ENCODE measurements at places on chromosomes 13 and 19. TPM values are rescaled to one million over a fixed set of nuclear protein-coding genes. Genes with fewer than 3 reads are reported as not detected.

- no peak overlapping the region for H3K4me3 ChIP-seq
- DNase-seq, result no peak
- H3K27ac ChIP-seq, result no peak overlapping the region
- H3K36me3 ChIP-seq, result peaks cover 3% of the 10 kb centered on the region
- no peaks in the 10 kb centered on the region for H3K27me3 ChIP-seq
Observed at GRCh38 chr13:28707629-28708427, 10.9 kb downstream of the SLC46A3 start.

DNA sequence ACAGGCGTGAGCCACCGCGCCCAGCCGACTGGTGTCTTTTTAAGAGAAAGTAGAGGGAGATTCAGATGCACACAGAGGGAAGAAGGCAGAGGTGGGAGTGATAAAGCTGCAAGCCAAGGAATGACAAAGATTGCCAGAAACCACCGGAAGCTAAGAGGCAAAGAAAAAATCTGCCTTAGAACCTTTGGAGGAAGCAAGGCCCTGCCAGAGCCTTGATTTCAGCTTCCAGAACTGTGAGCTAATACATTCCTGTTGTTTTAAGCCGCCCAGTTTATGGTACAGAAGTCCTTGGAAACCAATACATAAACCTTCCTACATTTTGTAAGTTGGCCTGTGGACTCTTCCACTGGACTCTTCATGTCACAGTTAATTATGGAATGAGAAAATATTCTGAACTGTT is 71.7 kb upstream of the SOX21 start:
- no peaks in the 10 kb centered on the region for H3K4me1 ChIP-seq
- DNase-seq, result no peak
- no peaks in the 10 kb centered on the region for H3K27me3 ChIP-seq
- no peak overlapping the region for H3K27ac ChIP-seq
- no peak overlapping the region for H3K4me3 ChIP-seq

DNA sequence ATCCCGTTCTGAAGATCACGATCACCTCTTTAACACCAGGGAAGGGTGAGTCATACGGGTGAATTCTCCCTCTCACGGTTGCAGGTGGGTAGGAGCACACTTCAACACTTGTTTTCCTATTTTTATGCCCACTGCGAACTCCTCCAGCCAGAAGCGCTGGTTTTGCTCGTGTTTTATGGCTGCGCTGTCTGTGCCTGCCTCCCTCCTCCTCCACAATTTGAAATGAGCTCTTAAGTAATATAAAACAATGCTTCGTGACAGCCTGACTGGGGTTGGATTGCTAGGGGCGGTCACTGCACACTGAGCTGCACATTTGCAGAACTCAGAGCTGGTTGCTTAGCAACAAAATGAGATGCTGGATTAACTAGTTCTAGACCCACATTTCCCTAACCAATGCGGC is 12.9 kb downstream of the CCDC70 start:
- H3K36me3 ChIP-seq, result no peaks in the 10 kb centered on the region
- peaks cover 5% of the 10 kb centered on the region for H3K4me1 ChIP-seq
- no peak overlapping the region for H3K27ac ChIP-seq
- no peak overlapping the region for H3K4me3 ChIP-seq
- no peak for DNase-seq
- no peaks in the 10 kb centered on the region for H3K27me3 ChIP-seq

DNA sequence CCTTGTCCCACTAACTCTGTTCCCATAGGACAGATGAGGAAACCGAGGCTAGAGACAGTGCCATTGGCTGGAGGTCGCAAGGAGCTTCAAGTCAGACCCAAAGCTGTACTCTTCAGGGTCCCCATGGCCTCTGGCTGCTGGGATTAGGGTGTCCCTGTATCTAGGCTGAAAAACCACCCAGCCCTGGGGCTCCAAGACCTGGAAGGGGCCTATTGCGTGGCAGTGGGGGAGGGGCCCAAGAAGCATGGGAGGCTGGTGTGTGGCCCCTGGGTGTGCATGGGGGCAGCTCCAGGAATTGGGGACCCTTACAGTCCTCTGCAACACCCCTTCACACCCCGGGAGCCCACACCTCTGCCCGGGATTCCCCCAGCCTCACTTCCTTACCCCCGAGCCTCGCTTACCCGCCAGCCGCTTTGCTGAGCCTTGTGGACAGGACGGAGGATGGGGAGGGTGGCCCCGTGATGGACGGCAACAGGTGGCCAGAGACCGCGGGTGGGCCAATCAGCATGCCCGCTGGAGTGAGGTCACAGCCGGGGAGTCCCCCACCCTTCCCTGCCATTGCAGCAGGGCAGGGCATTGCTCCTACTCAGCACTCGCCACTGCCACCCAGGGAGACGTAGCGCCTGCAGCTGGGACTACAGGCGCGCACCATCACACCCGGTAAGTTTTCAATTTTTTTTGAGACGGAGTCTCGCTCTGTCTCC is at the start of gene JSRP1:
JSRP1 (minus strand) TSS at position 436 of the 704 bp plus-strand sequence. CDS start 1,103 bp downstream, outside the sequence.
- no peak within 1 kb of the TSS for H3K4me3 ChIP-seq
- no peak for DNase-seq
- peaks cover 5% of the 10 kb centered on the region for H3K4me1 ChIP-seq
- H3K27ac ChIP-seq, result no peak within 1 kb of the TSS
- no peaks in the 10 kb centered on the region for H3K36me3 ChIP-seq

GRCh38 chr19:1396768-1397679 is 4.3 kb downstream of the GAMT start:
- H3K27ac ChIP-seq, result no peak overlapping the region
- DNase-seq, result no peak
- H3K36me3 ChIP-seq, result peaks cover 5% of the 10 kb centered on the region
- peaks cover 15% of the 10 kb centered on the region for H3K27me3 ChIP-seq
- no peak overlapping the region for H3K4me3 ChIP-seq
- no peaks in the 10 kb centered on the region for H3K4me1 ChIP-seq

DNA sequence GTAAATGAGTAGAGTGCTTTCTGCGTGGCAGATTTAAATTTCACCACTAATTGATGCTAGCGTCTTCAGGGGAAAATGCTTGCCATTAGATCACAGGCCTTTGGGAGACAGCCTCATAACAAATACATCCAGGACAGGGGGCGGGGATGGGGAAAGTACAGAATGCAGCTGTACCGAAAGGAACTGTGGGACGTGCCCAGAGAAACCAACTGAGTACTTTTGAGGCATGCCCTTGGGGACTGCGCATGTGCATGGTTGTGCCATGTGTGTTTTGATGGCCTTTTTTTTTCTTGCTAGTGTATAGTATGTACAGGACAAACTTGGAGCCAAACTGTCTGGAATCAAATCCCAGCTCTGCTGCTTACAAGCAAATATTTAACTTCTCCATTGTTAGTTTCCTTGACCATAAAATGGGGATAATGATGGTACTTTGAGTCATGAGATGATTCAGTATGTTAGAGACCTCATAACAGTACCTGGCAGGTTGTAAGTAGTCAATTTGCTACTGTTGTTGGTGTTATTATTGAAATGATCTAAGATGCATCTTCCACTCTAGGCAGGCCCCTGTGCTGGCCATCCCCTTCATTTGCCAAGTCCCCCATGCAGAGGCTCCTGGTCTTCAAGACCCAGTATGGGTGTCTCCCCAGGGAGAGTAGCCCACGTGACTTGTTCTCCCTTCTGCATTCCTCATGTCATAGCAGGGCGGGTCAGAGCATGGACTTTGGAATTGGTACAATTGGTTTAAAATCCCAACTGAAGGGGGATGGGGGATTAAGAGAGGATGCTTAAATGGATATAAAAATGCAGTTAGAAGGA is 68.3 kb upstream of the NPAS1 start:
- H3K4me3 ChIP-seq, result no peak overlapping the region
- H3K27me3 ChIP-seq, result peaks cover under 1% of the 10 kb centered on the region
- peaks cover 31% of the 10 kb centered on the region for H3K4me1 ChIP-seq

- no peak within 1 kb of the TSS for H3K4me3 ChIP-seq
- no peak within 1 kb of the TSS for H3K27ac ChIP-seq
- H3K36me3 ChIP-seq, result no peaks in the 10 kb centered on the region
- H3K27me3 ChIP-seq, result peaks cover 9% of the 10 kb centered on the region
- H3K4me1 ChIP-seq, result no peaks in the 10 kb centered on the region
- no peak for DNase-seq
Observed at GRCh38 chr19:17871878-17872250, at the start of gene SLC5A5. Gene SLC5A5 (plus strand): TSS chr19:17871945. CDS start chr19:17872320, 375 bp downstream.

- H3K36me3 ChIP-seq, result peaks cover 4% of the 10 kb centered on the region
- no peak overlapping the region for H3K27ac ChIP-seq
- DNase-seq, result no peak
- no peak overlapping the region for H3K4me3 ChIP-seq
Observed at GRCh38 chr19:15885167-15885566, 12.7 kb downstream of the CYP4F2 start.

The ZNF430 gene
- 11.5 TPM for total RNA-seq

The SERP2 gene
- 1.8 TPM for total RNA-seq
